Mesendoderm (in vitro differentiated cells): ENCODE measurements at places on chromosomes 12 and 14.

- no peak for DNase-seq
Measured at GRCh38 chr14:26621364-26621763, 23.5 kb upstream of the NOVA1 start.

- no peak for DNase-seq
Measured at GRCh38 chr12:70176290-70176689, 66.9 kb upstream of the CNOT2 start.

GRCh38 chr14:61528591-61529021 lies 166.7 kb upstream of the HIF1A start:
- DNase-seq: no peak

GRCh38 chr12:45831590-45831989 lies 102.1 kb downstream of the ARID2 start:
- DNase-seq: no peak

DNA sequence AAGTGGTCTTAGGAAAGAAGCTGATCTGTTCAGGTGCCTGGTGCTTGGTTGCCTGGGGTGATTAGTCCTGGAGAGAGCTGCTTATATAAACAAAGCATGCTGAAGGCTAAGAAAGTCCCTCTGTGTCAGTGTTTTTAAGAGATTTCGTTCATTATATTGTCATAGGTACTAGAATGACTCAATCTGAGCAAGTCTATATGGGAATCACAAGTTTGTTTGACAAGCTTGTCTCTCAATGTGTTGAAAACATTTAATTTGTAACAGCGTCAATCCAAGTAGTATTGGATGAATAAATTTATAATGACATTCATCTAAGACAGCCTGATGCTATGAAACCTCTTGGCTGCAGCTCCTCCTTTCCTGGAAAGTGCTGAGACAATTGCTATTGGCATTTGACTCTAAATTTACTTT lies 256.3 kb downstream of the TMTC2 start:
- DNase-seq: peak; percentile 28

- no peak for DNase-seq
Measured at GRCh38 chr12:106309671-106310505, 7.4 kb downstream of the TCP11L2 start.

DNA sequence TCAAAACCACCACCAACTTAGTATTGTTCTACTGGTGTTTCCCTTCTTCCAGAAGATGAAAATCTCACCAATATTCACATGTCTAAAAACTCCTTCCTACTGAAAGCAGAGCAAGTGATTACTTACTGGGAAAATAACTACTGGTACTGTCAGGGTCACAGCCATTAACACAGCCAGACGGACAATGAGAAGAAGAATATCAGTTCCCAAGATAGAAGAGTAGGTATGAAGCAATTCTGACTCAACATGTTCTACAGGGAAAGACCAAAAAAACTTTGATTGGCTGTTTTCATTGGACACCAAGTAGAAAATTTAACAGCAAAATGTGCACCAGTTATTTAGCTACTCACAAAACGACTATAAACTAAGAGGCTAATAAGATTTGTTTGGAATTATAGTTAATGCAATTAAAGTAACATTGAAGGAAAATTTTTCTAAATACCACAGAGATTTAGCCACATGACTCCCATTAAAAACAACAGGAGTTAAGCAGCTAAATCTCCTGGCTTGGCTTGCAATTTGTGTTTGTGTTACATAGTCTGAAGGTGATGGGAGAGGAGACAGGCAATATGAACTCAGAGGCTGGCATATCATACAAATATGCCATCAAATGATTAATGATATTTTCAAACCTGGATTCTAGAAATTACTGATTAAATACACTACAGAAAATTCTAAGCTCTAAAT lies 9.5 kb downstream of the SLC38A2 start:
- DNase-seq: no peak
